ENCODE measurements at places on chromosomes 5 and 9.

- DNase-seq, result no peak
Observed at GRCh38 chr5:922436-923280, 30.0 kb downstream of the TRIP13 start.

DNA sequence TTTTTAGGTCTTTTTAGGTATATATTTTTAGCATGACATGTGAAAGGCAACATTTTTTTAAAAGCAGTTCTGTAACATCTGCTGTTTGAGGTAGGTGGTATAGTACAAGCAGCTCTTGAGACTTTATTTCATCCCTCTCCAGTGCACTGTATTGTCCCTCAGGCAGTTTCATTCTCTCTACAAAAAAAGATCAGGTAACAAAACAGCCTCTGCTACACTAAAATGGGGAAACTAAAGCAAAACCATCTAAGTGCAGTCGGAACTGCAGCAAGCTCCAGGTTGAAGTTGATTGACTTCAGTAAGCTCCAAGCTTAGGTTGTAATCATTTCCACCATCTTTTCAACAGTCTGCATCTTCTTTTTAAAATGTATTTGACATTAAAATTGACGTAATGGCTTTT lies 195.6 kb downstream of the DEPDC1B start:
- no peak for DNase-seq

- no peak for DNase-seq
Observed at GRCh38 chr5:157821822-157822622, 36.9 kb downstream of the CLINT1 start.

GRCh38 chr9:94656200-94656599 lies 16.9 kb upstream of the FBP1 start:
- DNase-seq, result no peak

DNA sequence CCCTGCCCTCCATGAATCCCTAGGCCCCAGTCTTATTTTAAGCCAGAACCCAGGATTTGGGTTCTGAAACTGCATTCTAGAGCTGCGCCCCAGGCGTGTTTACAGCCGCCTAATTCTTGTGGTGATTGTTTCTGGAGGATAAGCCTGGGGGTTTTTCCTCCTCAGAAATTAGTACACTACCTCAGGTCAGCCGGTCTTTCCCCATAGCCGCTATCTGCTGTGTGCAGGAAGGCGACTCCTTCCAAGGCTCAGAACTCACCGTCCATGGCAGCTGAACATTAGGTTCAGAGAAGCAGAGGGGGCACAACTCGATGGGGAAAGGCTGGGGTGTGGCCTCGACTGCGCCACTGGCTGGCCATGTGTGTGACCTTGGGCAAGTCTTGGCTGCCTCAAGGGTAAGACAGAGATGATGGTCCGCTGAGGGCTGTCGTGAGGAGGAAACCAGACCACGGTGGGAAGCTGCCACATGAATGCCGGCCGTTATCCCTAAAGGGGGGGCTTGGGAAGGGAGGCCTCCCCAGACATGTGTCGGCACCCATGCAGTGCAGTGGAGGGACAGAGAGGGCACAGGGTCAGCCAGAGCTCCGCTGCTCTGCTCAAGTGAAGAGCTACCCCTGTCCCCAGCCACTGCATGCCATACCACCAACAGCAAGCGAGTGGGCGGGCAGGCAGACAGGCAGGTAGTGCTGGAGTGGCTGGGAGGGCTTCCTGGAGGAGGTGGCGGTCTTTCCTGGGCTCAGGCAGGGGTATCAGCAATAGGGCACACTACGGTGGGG lies 28.9 kb downstream of the SHB start:
- no peak for DNase-seq

DNA sequence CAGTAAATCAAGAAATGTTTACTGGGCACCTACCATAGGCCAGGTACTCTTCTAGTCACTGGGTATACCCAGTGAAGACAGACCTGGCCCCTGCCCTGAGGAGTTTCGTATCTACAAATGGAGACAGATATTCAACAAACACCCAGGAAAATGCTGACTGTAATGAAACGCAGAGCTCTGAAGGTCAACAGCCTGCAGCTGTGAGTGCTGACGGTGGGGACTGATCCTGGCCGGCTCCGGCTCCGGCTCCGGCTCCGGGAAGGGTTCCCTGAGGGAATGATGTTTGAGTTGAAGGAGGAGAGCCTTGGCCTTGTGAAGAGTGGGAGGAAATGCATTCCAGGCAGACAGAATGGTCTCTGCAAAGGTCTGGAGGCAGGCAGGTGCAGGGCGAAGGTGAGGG lies 23.1 kb downstream of the FGFR4 start:
- DNase-seq, result no peak
